ENCODE measurements at places on chromosomes 6 and 20. TPM values are rescaled to one million over a fixed set of nuclear protein-coding genes. Genes with fewer than 3 reads are reported as not detected.

GRCh38 chr6:43774776-43775534 lies 4.9 kb downstream of the VEGFA start:
- H3K27me3 ChIP-seq: no peaks in the 10 kb centered on the region
- H3K4me1 ChIP-seq: peaks cover 45% of the 10 kb centered on the region
- peak; percentile 88 for DNase-seq

- no peaks in the 10 kb centered on the region for H3K4me1 ChIP-seq
- peaks cover 3% of the 10 kb centered on the region for H3K36me3 ChIP-seq
- no peak for DNase-seq
- H3K27me3 ChIP-seq: no peaks in the 10 kb centered on the region
- H3K27ac ChIP-seq: no peak overlapping the region
- no peak overlapping the region for H3K4me3 ChIP-seq
Measured at GRCh38 chr20:51428401-51429143, 113.9 kb downstream of the NFATC2 start.

- DNase-seq: no peak
- H3K27ac ChIP-seq: no peak overlapping the region
- H3K4me3 ChIP-seq: no peak overlapping the region
- no peaks in the 10 kb centered on the region for H3K4me1 ChIP-seq
- no peaks in the 10 kb centered on the region for H3K36me3 ChIP-seq
Measured at GRCh38 chr20:39258253-39258652, 296.1 kb downstream of the DHX35 start.

DNA sequence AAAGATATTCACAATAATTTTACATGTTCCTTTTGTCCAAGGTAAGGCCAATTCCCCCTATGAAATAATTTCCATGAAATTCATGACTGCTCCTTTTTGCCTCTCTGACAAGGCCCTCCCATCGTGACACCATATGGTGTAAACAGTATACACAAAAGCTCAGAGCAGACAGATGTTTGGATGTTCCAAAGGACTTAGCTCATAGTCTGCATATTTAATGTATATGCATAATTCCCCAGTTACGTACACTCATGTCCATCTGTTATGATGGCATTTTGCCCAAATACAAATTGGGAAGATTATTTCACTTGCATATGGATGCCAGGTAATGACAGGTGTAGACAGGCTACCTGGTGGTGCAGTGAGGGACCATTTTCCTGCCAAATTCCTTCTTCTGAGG lies 376.5 kb downstream of the KHDRBS2 start:
- H3K27me3 ChIP-seq: no peaks in the 10 kb centered on the region
- no peaks in the 10 kb centered on the region for H3K36me3 ChIP-seq
- no peak overlapping the region for H3K27ac ChIP-seq
- no peak overlapping the region for H3K4me3 ChIP-seq
- H3K4me1 ChIP-seq: no peaks in the 10 kb centered on the region

- no peaks in the 10 kb centered on the region for H3K36me3 ChIP-seq
- H3K27me3 ChIP-seq: no peaks in the 10 kb centered on the region
- no peak for DNase-seq
- no peaks in the 10 kb centered on the region for H3K4me1 ChIP-seq
- H3K4me3 ChIP-seq: no peak overlapping the region
- no peak overlapping the region for H3K27ac ChIP-seq
Measured at GRCh38 chr6:127458817-127459216, 372 bp downstream of the KIAA0408 start.

Gene LIN28B
- not detected for total RNA-seq

Gene GLP1R
- 4.8 TPM for total RNA-seq

Gene MYLK2
- 1.3 TPM for total RNA-seq

Gene PRDM13
- total RNA-seq: 1.3 TPM
